ENCODE measurements at places on chromosomes 6 and 20. TPM values are rescaled to one million over a fixed set of nuclear protein-coding genes. Genes with fewer than 3 reads are reported as not detected.

DNA sequence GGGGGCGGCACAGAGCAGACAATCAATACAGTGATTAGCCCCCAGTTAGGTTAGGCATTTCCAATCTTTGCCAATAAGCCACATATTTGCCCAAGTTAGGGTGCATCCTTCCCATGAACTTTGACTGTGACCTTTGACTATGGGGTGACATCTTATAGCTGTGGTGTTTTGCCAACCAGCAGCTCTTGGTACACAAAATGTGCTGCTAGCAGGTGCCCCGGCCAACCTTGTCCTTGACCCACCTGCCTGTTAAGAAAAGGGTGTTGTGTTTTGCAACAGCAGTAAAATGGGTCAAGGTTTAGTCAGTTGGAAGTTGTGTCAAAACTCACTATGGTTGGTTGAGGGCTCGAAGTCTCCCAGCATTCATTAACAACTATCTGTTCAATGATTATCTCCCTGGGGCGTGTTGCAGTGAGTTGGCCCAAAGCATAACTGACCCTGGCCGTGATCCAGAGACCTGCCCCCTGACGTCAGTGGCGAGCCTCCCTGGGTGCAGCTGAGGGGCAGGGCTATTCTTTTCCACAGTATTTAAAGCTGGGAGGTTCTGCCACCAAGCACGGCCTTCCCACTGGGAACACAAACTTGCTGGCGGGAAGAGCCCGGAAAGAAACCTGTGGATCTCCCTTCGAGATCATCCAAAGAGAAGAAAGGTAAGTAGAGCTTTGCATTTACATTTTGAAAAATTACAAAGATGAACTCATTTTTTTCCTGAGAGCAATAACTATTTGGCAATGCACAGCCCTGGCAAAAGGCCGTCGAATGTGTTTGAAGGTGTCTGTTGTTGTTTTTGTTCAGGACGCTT lies at the start of gene PCK1:
Gene PCK1 (plus strand): TSS at position 557 of the 802 bp plus-strand sequence. CDS start 302 bp downstream, outside the sequence.
- no peak for DNase-seq

DNA sequence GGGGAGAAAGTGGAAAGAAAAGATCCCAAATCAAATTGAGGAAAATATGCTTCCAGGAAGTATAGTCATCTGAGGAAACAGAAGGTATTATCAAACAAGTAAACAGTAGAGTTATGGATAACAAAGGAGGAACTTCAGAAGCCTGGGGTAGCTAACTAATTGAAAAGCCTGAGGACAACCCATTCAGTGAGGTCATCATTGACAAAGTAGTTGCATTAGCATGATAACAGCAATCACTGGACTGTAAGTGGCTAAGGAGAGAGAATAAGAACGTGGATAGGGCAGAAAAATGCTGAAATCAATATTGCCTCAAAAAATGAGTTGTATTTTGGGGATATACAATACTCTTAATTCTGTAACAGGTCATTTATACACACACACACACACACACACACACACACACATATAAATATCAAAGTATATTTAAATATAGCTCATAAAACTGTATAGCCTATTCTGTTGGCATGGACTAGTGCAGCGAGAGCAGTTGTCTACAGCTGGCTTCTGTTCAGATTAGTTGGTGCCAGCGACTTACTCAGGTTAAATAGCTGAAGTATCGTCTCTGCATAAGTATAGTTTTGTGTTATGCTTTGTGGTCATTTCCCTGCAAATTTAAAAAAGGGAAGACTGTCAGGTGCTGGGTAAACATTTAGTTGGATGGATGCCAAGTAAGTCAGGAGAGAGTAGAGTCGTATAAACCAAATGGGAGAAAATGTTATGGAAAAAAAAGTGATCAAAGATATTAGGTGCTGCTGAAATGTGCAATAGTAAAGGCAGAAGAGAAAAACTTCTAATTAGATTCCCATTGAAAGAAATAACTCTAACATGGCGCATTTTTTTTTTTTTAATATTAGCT lies 33.8 kb upstream of the CTAGE9 start:
- DNase-seq, result no peak

GRCh38 chr6:131167773-131168172 lies 32.5 kb downstream of the AKAP7 start:
- no peak for DNase-seq

- no peak for DNase-seq
Observed at GRCh38 chr6:146260886-146261285, 232.0 kb downstream of the GRM1 start.

- no peak for DNase-seq
Observed at GRCh38 chr20:57053067-57053466, 213.4 kb downstream of the BMP7 start.

DNA sequence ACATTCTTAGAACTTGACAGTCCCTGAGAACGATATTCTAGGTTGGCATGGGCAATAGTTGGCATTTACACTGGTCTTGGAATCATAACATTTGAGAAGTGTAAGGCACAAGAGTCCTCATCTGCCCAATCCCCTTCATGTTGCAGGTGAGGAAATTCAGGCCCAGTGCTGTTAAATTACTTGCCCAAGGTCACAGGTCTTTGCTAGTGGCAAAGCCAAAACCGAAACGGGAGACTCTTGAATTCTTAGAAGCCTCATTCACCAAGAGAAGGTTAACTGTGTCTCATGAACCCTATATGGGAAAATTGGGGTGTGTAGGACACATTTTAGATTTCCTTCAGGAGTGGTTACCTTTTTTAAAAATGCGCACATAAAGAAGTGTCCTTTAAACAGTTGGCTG lies 7.2 kb downstream of the E2F3 start:
- no peak for DNase-seq

- DNase-seq, result peak; percentile 56
Observed at GRCh38 chr6:156777577-156778453, 637 bp downstream of the ARID1B start.

DNA sequence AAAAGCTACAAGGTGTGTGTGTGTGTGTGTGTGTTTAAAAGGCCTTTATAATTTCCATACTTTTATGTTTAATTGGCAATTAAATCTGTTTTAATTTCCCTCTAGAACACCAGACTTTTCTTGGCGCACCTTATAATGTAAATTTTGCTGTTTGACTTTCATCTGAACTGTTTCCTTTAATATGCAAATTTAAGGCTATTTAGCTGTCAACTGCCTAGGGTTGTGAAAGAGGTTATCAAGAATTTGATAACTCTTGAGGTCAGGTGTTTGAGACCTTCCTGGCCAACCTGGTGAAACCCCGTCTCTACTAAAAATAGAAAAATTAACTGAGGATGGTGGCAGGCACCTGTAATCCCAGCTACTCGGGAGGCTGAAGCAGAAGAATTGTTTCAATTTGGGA lies 4.0 kb upstream of the LHFPL5 start:
- DNase-seq, result no peak

GRCh38 chr6:100186552-100186951 lies 192.5 kb upstream of the MCHR2 start:
- DNase-seq, result no peak

- no peak for DNase-seq
Observed at GRCh38 chr6:6820641-6821238, 232.2 kb downstream of the LY86 start.

DNA sequence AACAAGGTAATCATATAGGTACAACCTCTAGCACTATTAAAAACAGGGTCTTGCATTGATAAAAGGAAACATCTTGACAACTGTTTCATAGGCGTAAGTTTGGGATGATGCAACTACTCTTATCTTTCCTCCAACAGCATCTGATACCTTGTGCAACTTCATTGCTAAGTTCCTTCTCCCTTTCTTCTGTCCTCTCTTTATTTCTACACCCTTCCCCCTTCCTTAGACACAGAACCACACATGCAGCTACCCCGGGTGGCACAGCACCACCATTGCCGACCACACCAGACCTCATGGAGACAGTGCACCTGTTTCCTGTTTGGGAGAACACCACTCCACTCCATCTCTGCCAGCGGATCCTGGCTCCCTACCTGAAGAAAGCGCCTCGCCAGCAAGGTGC lies 14.4 kb downstream of the MYB start:
- no peak for DNase-seq

DNA sequence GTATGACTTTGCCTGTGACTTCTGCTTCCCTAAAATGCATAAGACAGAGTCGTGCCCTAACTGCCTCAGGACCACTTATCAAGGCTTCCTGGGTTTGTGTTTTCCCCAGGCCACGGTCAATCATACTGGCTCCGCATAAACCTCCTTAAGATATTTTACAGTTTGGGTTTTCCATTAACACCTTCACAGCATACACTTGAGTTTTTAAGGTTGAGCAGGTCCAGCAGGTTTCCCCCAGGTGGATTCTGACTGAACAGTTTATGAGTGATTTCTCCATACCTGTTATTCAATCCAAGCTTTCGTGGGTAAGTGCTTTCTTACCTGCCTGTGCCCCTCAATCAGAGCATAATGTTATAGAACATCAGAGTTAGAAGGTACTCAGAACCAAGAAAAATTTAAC lies 39.3 kb downstream of the NINL start:
- DNase-seq, result no peak

- DNase-seq, result no peak
Observed at GRCh38 chr20:24875078-24875477, 74.0 kb upstream of the CST7 start.

GRCh38 chr6:12280458-12280857 lies 9.7 kb upstream of the EDN1 start:
- DNase-seq, result peak; percentile 91

DNA sequence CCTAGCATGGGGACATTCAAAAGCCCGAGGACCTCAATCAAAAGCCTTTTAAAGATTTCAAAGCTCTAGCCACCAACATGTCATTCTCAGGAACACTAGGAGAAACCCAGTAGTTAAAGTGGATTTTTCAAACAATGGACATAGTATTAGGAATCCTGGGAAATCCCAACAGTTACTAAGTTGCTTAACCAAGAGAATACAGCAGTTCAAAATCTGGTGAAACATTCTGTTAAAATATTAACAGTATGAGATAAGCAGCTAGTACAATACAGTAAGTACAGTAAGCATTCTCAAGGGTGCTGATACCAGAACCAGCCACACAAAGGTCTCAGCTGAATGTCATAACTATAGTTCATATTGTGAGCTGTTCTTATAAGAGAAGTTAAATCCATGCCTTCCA lies 68.6 kb downstream of the CDK19 start:
- DNase-seq, result no peak

- no peak for DNase-seq
Observed at GRCh38 chr6:36751091-36751490, 53.5 kb downstream of the RAB44 start.

GRCh38 chr20:14902432-14903089 lies 565.1 kb upstream of the FLRT3 start:
- no peak for DNase-seq

GRCh38 chr6:126198631-126199030 lies 141.3 kb upstream of the CENPW start:
- no peak for DNase-seq

DNA sequence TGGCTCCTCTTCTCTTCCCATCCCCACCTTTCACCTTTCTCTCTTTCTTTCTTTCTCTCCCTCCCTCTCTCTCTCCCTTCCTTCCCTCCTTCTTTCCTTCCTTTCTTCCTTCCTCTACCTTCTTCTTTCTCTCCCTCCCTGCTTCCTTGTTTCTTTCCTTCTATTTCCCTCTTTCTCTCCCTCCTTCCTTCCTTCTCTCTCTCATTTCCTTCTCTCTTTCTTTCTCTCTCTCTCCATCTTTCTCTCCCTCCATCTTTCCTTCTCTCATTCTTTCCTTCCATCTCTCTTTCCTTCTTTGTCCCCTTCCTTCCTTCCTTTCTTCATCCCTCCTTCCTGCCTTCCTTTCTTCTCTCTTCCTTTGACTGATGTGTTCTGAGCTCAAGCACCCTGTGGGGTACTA lies 1467.0 kb upstream of the DEFB115 start:
- no peak for DNase-seq

GRCh38 chr6:33620158-33620855 lies 815 bp upstream of the ITPR3 start:
- DNase-seq, result peak; percentile 51

DNA sequence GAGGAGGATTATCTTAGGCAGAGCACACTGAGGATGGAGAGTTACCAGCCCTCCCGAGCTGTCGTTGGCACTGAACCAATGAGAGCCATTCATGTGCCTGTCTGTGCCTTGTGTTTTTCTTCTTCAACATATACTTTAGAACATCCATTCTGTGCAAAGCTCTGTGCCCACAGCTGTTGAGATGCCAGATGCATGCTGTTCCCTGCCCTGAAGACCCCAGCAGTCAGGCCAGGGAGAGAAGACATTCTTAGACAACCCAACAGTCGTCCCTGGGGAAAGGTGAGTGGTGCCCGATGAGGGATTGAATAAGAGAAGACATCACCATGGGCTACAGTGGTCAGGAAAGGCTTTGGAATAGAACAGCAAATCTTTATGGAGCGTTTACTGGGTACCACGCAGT lies 114.1 kb downstream of the NRN1 start:
- DNase-seq, result no peak

GRCh38 chr20:58048096-58048702 lies 180.3 kb downstream of the ANKRD60 start:
- peak; percentile 74 for DNase-seq

DNA sequence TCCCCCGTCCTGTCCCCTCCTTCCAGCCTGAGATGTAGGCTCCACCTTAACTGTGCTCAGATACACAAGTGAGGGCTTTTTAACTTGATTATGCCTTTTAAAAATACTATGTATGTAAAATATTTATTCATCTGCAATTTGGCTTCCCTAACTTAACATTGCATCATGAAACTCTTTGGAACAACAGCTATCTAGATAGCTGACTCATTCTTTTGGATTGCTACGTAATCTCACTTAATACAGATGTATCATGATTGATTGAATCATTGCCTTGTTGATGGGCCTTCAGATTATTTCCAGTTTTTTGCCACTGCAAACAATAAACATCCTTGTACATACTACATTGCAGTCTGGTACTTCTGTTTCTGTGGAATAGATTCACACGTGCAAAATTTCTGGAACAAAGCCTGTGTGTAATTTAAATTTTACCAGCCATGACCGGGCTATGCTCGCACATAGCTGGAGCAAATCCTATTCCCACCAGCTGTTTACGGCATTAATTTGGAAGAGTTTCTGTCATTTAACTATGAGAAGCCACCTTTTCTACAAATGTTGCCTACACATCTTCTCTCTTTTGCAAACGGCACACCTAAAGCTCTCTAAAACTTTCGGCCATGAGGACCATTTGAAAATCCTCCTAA lies 6.5 kb downstream of the PRND start:
- no peak for DNase-seq

GRCh38 chr6:50007819-50008218 lies 14.0 kb downstream of the DEFB110 start:
- no peak for DNase-seq

GRCh38 chr6:169183233-169183632 lies 70.4 kb downstream of the THBS2 start:
- no peak for DNase-seq

ATXN1 gene
- 1.9 TPM for total RNA-seq

DDO gene
- total RNA-seq, result 0.89 TPM

GRIK2 gene
- not detected for total RNA-seq

ANKRD6 gene
- total RNA-seq, result 0.27 TPM

SPATS1 gene
- total RNA-seq, result not detected

SLC17A9 gene
- total RNA-seq, result not detected

PBOV1 gene
- total RNA-seq, result not detected

RTN4IP1 gene
- 10.5 TPM for total RNA-seq

PPP1R3G gene
- total RNA-seq, result 0.16 TPM

KCNK5 gene
- total RNA-seq, result 2.4 TPM

XKR7 gene
- not detected for total RNA-seq

CGA gene
- not detected for total RNA-seq

TOP1 gene
- total RNA-seq, result 28.5 TPM

VNN1 gene
- 1.1 TPM for total RNA-seq

FRS3 gene
- total RNA-seq, result not detected

PANK2 gene
- total RNA-seq, result 31.4 TPM

Measured in MG63 (cell line).